Mesendoderm (in vitro differentiated cells): ENCODE measurements at places on chromosomes 2 and 18.

DNA sequence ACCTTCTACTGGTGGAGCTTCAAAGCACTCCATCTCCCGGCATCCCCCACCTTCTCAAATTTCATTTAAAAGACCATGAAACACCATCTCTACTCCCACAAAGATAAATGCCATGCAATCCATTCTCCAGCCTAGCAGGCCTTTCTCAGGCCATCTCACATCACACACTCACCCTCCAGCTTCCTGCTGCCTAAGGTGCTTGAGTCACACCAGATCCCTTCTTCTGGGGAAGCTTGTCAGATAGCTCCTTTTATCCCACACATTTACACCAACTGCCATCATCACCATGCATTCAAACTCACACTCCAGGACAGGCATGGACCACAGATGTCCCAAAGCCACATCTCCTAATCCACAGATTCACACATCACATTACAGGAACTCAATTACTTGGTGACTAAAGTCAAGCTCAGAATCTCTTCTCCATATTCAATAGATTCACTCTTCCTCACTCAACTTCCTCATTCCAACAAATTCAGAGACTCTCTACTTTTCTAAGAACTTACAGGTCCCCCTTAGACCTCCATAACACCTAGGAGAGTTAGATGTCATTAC is 292.5 kb downstream of the TNS1 start:
- H3K27me3 ChIP-seq = no peaks in the 10 kb centered on the region
- H3K4me1 ChIP-seq = peaks cover 6% of the 10 kb centered on the region
- no peak overlapping the region for H3K4me3 ChIP-seq
- no peaks in the 10 kb centered on the region for H3K36me3 ChIP-seq
- H3K27ac ChIP-seq = no peak overlapping the region

DNA sequence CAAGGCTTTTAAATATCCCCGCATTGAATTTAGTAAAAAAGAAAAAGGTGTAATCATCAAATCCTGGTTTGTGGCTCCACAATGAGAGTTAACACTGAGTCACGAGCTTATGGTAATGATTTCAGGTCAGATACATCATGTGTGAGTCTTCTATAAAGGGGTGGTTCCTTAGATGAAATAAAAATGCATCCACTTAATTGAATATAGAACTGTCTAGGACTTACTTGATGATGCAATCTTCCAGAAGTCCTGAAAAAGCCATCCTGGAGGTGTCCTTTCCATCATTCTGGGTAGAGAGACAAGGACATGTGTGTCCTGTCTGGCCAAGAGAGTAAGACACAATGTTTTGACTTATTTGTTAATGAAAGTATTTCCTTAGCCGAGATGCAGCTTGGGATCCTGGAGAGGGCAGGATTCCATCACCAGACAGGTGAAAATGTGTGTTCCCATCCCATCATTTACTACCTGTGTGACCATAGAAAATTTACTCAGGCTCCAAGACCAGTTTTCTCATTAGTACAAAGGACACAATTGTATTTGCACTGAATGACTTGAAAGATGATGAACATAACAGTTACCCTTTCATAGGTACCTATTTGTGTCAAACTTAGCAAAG is 1539.8 kb upstream of the PIK3C3 start:
- H3K4me3 ChIP-seq = no peak overlapping the region
- H3K27ac ChIP-seq = no peak overlapping the region
- H3K36me3 ChIP-seq = no peaks in the 10 kb centered on the region
- no peaks in the 10 kb centered on the region for H3K27me3 ChIP-seq
- no peaks in the 10 kb centered on the region for H3K4me1 ChIP-seq

- no peaks in the 10 kb centered on the region for H3K36me3 ChIP-seq
- no peaks in the 10 kb centered on the region for H3K27me3 ChIP-seq
- no peaks in the 10 kb centered on the region for H3K4me1 ChIP-seq
- DNase-seq = no peak
- H3K4me3 ChIP-seq = no peak overlapping the region
These were observed 90.6 kb downstream of the PLEKHM3 start for GRCh38 chr2:207934720-207935119.

DNA sequence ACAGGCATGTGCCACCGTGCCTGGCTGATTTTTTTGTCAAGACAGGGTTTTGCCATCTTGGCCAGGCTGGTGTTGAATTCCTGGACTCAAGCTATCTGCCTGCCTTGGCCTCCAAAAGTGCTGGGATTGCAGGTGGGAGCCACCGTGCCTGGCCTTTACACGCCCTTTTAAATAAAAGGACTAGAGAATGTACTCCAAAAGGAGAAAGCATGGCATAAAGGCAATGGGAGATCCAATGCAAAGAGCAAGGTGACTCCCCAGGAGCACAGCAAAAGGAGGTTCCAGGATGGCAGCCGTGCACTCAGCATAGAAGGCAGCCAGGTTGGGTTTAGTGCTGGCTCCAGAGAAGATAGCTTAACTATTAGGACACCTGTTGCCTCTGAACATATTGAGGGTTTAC is 27.1 kb downstream of the ASB1 start:
- no peaks in the 10 kb centered on the region for H3K36me3 ChIP-seq
- no peak for DNase-seq
- no peaks in the 10 kb centered on the region for H3K27me3 ChIP-seq
- no peak overlapping the region for H3K27ac ChIP-seq
- H3K4me3 ChIP-seq = no peak overlapping the region

DNA sequence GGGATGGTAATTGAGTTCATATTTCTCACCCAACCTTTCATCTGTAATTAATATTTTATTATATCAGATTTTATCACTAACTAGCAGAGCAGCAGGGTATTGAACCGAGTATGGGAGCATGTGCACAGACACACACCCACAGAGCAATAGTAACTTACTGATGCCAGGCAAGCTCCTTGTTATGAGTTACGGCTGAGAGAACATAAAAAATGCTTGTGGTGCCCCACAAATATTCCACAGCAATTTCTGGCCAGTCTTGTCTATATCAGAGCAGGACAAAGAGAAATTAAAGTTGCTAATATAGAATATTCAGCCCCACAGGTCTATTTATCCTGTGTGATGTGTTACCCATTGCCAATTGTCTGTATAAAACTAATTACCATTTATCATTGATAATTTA is 501.8 kb upstream of the RAB12 start:
- no peak overlapping the region for H3K27ac ChIP-seq
- H3K27me3 ChIP-seq = no peaks in the 10 kb centered on the region
- DNase-seq = no peak
- no peaks in the 10 kb centered on the region for H3K4me1 ChIP-seq

DNA sequence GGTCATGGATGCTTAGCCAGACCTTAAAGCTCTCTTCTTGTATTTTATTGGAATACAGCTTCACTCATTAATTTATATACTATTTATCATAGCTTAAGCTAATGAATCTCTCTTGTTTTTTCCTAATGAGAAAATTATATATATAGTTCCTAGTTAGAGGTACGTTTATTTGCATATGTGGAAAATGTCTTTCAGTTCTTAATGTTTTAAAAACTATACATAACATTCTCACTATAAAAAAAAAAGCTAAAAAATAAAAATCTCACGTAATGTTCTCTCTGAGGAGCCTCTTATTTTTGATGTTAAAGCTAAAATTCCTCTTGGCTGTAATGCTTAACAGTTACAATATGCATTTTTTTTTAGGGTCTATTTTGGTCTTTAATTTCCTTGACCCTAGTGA is 16.6 kb downstream of the UGP2 start:
- H3K36me3 ChIP-seq = peaks cover 1% of the 10 kb centered on the region
- H3K4me1 ChIP-seq = peaks cover 2% of the 10 kb centered on the region
- no peak overlapping the region for H3K4me3 ChIP-seq
- no peak for DNase-seq
- H3K27ac ChIP-seq = no peak overlapping the region
